Glomerular endothelial cell (primary cell): ENCODE measurements at places on chromosomes 2 and 18.

DNA sequence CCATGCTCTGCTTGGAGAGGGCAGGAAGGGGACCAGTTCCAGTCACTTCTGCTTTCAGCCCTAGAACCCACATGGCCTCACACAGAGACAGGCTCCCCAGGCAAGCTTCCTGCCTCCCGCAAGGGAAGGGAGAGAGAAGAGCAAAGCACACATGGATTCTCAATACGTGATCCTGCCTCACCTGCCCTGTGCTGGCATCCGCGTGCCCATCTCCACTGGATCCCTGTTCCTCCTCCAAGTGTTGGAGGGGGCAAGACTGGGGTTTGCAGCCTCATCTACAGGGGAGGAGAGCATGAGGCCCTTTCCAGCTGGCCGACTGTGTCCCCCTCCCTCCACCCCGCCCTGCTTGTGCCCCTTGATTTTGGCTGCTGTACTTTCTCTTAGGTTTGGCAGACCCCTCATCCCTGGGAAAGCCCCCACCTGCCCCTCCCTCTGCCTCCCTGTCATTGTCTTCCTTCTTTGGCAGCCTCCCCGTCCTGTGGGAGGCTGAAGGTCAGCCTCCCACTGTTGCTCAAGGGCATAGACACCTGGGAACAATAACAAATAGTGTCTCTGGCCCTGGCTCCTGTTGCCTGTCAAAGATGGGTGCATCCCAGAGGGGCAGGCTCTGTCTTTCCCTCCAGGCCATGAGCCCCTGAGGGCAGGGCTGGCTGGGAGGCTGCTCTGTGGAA lies 22.7 kb downstream of the KCNF1 start:
- DNase-seq = no peak

GRCh38 chr2:197613509-197613987 lies 61.8 kb downstream of the RFTN2 start:
- DNase-seq = no peak

GRCh38 chr2:174049895-174050294 lies 84.7 kb upstream of the SP3 start:
- no peak for DNase-seq

GRCh38 chr18:55996717-55997116 lies 408.7 kb upstream of the TCF4 start:
- no peak for DNase-seq

DNA sequence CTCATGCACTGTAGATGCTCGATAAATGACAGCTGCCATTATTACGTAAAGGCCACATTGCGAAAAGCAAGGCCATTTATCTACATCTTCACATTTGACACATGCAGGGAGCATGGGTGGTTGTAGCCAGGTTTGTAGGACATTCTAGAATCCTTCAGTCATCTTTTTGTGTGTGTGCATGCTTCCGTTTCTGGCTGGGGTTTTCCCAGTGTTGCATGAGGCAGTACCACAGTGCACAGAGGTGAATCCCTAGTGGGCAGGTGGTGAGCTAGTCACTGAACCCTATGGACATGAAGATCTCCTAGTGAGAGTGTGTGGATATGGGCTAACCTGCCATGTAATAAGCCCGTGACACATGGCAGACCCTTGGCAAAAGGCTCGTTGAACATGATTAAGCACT lies 151.8 kb upstream of the SLC14A2 start:
- DNase-seq = no peak
